HEK293T (cell line): ENCODE measurements at places on chromosomes 16 and 17.

GRCh38 chr17:70238646-70239045 lies 69.3 kb downstream of the KCNJ2 start:
- DNase-seq = no peak

DNA sequence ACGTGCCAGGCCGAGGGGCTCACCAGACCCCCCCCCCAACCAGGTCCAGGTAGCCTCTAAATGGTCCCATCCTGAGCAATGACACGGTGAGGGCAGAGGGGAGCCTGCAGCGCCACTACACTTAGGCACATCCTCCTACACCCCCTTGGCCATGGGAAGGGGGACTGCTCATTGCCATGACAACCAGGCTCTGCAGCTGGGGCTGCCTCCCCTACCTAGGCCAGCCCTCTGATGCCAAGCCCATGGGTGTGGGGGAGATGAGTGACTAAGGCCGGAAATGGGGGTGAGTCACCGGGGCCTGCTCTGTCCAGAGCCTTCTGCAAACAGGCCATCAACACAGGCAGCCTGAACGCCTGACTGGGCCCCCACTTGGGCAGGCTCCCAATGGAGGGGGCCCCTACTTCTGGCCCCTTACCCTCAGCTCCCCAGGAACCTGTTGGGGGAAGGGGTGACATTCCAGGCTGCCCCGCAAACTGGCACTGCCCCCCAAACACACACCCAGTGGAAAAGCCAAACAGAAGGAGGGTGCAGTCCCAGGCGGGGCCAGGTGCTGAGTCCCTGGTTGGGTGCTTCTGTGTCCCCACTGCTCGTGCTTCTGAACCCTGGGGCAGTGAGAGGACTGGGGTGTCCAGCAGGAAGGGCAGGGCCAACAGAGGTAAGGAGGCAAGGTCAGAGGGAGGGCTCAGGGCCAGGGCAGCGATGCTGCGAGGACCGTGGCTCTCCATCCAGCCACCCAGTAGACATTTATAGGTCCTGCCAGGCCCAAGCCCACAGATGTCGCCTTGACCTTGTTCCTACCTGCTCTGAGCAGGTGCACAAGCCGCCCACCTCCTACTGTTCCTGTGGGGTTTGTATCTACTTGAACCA lies 8.2 kb downstream of the PLCD3 start:
- no peak for DNase-seq

- no peak for DNase-seq
These were observed 177.6 kb downstream of the IRF8 start for GRCh38 chr16:86076606-86077005.

DNA sequence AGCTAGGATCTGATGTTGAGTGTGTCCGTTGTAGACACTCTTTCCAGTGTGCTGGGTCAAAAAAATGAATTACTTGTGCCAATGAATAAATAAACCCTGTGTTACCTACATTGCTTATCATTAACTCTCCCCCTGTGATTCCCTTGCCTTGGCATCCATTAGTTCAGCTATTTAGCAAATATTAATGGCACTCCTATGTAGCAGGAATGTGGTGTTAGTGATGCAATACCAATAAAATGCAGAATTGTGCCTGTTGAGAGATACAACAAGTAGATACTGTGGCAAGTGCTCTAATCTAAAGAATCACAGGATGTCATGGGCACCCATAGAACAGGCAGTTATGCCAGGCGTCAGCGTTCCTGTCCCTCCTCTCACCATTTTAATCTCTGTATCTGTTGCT lies 343.2 kb downstream of the PMP22 start:
- no peak for DNase-seq

GRCh38 chr17:46857600-46857999 lies 6.2 kb downstream of the WNT9B start:
- DNase-seq = no peak

DNA sequence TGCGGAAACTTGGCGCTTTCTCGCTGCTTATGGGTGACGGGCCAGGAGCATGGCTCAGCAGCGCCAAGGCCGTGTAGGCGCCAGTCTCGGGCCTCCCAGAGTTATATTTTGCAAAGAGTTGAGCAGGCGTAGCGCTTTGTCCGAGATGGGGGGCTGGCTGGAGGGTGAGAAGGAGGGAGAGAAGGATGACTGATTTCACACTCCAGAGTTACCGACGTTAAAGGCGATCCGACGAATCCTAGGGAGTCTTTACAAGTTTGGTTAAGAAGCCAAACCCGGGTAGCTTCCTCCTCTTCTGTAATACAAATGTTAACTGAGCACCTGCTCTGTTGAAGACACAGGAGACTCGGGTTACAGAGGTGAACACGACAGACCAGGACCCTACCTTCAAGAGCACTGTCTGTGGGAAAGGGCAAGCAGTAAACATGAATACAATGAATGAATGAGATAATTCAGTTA lies 782 bp downstream of the POLR2A start:
- DNase-seq = no peak

- no peak for DNase-seq
These were observed at the start of gene CCR7 for GRCh38 chr17:40564883-40565768. Gene CCR7 (minus strand): TSS chr17:40565472. CDS start chr17:40565409, 63 bp downstream.

DNA sequence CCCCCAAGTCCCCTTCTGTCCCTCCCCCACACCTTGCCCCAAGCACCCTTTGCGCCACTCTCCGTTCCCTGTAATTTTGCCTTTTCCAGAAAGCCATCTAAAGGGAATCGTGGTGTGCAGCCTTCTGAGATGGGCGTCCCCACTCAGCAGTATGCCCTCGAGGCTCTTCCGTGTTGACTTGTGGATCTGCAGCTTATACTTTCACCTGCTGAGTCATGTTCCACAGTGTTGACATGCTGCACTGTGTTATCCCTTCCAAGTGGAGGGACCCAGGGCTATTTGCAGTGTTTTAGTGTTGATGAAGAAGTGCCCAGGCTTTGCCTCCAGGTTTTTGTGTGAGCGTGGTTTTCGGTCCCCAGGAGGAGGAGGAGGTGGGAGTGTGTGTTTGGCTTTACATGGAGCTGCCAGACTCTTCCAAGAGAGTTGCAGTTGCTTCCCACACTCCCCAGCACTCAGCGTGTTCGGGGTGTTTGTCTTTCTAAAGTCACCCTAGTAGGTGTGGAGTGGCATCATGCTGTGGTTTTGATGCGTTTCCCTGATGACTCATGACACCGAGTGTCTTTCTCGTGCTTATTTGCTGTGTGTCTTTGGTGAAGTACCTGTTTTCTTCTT lies 32.1 kb upstream of the JPT2 start:
- no peak for DNase-seq

DNA sequence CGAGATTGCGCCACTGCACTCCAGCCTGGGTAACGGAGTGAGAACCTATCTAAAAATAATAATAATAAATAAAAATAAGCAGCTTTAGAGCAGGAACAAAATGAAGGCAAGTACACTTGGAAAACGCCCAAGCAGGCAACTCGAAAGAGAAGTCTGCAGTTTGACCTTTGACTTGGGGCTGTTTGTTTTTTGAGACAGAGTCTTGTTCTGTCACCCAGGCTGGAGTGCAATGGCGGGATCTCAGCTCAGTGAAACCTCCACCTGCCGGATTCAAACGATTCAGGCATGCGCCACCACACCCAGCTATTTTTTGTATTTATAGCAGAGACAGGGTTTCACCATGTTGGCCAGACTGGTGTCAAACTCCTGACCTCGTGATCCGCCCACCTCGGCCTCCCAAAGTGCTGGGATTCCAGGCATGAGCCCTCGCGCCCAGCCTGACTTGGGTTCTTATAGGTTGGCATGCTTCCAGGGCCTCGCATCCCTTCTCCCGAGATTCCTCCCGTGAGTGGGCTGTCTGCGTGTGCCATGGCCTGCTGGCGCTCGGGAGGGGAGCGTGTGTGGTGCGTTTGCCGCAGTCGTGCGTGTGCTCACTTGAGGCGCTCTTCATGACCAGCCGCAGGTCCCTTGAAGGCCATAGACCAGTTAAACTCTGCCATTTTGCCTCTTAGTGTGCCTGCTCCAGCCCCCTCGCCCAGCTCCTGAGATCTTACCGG lies 18.4 kb upstream of the UBE2I start:
- DNase-seq = no peak

GRCh38 chr16:2250652-2251295 lies 613 bp downstream of the ECI1 start:
- no peak for DNase-seq

DNA sequence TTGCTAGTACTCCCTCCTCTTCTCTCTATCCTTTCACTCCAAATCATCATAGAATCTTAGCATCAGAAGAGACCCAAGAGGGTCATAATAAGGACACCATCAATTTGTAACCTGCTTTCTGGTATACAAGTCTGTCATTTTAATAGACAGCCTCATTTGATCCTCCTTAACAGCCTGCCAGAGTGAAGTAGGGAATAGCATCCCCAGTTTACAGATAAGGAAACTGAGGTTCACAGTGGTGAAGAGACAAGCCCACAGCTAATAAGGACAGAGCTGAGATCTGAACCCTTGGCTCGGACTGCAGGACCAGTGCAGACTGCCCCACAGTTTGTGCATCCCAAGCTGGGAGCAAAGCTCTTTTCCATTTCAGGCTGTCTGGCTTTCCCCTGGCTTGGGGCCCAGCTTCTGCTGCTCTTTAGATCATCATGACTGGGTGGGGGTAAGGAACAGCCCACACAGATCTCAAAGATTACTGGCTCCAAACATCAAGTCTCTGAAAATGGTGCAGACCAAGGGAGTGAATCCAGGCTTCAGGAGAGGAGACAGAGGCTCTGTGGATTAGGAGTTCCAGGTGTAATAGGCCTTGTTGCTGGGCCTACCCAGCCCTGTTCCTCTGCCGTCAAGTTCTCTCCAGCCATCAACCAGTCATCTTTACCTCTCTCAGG lies 10.3 kb upstream of the IGFBP4 start:
- DNase-seq = no peak

GRCh38 chr17:57499648-57500049 lies 243.3 kb downstream of the MSI2 start:
- DNase-seq = peak; percentile 45

DNA sequence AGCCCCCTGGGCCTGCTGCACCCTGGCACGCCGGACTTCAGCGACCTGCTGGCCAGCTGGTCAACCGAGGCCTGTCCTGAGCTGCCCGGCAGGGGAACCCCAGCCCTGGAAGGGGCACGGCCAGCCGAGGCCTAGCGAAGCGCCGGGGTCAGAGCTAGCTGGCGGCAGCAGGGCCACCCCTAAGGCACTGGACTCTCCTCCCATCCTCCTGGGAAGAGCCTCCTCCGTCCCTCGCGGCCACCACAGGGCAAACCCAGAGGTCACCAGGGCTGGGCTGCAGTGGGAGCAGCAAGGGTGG lies 2.3 kb downstream of the PERCC1 start:
- no peak for DNase-seq

DNA sequence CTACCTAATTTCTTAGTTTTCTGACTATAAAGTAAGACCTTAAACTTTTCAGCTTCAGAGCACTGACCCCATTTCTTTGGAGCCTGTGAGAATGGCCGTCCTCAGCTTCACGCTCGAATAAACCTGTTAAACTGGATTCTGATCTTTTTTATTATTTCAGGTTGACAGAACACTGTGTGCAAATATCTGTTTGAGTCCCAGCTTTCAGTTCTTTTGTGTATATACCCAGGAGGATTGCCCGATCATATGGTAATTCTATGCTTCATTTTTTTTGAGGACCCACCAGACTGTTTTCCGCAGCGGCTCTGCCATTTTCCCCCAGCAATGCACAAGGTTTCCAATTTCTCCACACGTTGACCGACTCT lies 19.8 kb upstream of the KCNH6 start:
- no peak for DNase-seq

DNA sequence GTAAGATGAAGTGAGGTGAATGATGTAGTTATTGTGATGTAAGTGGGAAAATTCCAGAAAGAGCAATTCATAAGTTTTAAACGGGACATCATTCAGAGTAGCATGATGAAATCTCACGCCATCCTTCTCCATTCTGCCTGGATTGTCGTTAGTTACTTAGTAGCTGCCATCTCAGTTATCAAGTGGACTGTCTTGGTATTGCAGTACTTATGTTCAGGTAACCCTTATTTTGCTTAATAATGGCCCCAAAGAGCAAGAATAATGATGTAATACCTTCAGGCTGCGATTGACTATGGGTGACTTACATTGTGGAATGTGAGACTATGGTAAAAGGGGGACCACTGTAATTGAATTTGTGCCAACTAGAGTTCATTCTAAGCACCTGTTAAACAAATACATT lies 234.1 kb upstream of the TOM1L1 start:
- no peak for DNase-seq

DNA sequence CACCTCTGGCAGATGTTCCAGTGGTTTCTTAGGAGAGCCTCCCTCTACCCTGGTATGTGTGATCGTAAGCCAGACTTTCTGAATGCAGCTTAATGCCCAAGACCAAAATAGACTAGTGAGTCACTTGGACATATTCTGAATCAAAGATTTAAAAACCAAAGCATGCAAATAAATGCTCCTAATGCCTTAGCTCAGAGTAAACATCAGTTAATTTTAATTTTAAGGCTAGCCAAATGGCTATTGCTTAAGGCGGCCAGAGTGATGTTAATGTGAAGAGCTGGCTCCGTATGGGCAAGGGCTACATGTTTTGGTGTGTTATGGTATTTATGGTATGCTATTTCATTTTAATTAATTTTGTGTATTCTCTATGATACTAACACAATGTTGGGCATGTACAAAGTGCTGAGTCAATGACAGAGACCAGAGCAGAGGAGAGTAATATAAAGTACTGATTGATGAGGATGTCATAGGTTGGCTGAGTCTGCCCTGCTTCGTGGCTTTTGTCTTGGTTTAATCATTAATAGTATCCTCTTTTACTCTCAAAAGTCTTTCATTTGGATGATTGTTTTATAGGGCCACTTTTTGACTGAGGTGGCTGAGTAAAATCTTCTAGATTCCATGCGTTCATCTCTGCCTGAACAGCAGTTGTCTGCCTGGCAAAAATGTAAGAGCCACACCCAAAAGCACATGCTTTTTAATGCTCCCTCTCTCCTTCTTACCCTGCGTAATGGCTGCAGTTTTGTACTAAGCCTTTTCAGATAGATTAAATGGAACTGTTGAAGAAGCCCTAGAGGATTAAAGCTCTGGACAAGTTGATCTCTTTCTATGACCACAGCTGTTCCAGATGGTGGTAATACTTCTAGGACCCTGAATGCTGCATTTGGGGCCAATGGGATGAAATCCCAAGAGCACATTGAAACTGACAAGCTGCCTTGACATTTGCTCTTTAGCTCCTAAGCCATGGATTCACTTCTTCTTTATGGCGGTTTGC lies 59.6 kb downstream of the MAP2K6 start:
- DNase-seq = no peak
